AG20443 (cell line): ENCODE measurements at places on chromosomes 7 and 10.
A peak's percentile ranks its signal among the peaks of the same experiment; 100 is the strongest.

DNA sequence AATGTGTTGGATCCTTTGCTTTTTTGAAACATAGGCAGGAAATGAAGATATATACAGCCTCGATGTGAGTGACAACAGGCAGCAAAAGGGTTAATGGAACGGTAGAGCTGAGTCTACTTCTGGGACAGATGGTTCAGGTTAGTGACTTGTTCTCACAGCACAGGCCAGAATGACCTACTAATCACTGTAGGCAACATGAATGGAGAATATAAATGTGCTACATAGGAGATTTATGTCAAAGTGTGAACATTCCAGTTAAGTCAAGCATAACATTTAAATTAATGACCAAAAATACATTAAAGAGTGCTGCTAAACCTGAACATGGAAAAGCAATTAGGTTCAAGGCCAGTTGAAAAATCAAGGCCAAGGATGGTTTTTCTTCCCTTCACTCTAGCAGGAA, 235.2 kb downstream of the POU6F2 start:
- DNase-seq, result no peak

GRCh38 chr7:140294454-140294853, 103.9 kb downstream of the SLC37A3 start:
- DNase-seq, result no peak

DNA sequence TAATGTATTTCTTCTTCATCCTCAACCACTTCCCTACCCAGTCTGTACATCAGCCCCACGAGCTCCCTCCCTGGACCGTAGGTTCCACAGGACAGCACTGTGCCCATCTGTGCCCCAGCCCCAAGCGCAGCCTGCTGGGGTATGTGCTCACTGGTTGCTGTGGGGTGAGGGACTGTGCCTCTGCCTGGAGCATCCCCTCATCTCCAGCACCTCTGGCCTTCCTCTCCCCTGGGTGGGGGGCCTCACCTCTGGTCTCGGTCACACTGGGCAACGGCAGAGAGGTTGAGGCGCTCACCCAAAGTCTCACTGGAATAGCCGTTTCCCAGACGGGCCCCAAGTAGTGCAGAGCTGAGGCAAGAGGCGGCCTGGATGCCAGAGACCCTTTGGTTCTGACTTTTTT, 1.5 kb upstream of the PRKAR1B start:
- no peak for DNase-seq

- peak; percentile 18 for DNase-seq
Measured at GRCh38 chr7:108503112-108504026, 22.6 kb downstream of the PNPLA8 start.

DNA sequence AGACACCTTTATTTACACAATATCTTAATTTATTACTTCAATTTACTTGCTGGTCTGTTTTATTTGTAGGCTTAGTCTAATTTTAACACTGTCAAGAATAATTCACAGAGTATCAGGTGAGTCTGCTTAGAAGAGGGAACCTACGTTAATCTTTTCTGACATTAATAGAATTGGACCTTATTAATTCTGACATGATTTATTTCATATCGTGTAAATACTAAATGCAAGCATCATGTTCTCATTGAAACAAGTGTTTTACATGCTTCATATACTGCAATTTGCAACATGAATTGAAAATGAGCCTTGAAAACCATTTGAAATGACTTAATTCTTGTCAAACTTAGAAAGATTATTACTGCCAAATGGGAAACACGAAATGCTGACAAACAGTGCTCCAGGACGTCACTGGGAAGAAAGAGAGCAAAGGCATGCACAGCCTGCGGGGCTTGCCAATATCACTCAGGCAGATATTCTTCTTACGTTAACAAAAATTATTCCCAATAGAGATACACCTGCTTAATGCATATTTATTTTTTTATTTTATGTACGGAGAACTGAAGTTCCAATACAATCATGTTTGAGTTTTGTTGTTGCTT, 282.0 kb upstream of the AKR1E2 start:
- peak; percentile 37 for DNase-seq
